ENCODE measurements at places on chromosomes 4 and X. TPM values are rescaled to one million over a fixed set of nuclear protein-coding genes. Genes with fewer than 3 reads are reported as not detected.

CT47B1 gene
- total RNA-seq = not detected

PRKX gene
- 123 TPM for total RNA-seq

TET2 gene
- 34.8 TPM for total RNA-seq

ABCE1 gene
- 62.1 TPM for total RNA-seq

TENM3 gene
- 49.3 TPM for total RNA-seq

UCP1 gene
- total RNA-seq = 0.41 TPM

CSAG3 gene
- 0.40 TPM for total RNA-seq

FAT4 gene
- total RNA-seq = 21.3 TPM

CXCL8 gene
- 3.3 TPM for total RNA-seq

HELT gene
- not detected for total RNA-seq

ITGB1BP2 gene
- total RNA-seq = 3.6 TPM

DRP2 gene
- total RNA-seq = 0.14 TPM

WAS gene
- total RNA-seq = 0.82 TPM

CSAG1 gene
- total RNA-seq = not detected

NWD2 gene
- total RNA-seq = 1.5 TPM

PAK3 gene
- total RNA-seq = 10.8 TPM

DDIT4L gene
- total RNA-seq = 5.7 TPM

FAM47A gene
- total RNA-seq = not detected

GABRE gene
- total RNA-seq = 9.9 TPM

RTL9 gene
- total RNA-seq = 0.39 TPM

GPC4 gene
- total RNA-seq = 69.0 TPM

NPY1R gene
- 6.6 TPM for total RNA-seq

IL2 gene
- total RNA-seq = not detected

GSX2 gene
- 5.6 TPM for total RNA-seq

HPGD gene
- total RNA-seq = 16.5 TPM

SHROOM2 gene
- total RNA-seq = 16.2 TPM

HTN1 gene
- not detected for total RNA-seq

SFRP2 gene
- total RNA-seq = 5.9 TPM

PRR32 gene
- total RNA-seq = not detected

CXXC4 gene
- total RNA-seq = 3.9 TPM

FABP2 gene
- total RNA-seq = 4.1 TPM

CYLC1 gene
- total RNA-seq = not detected

PRMT9 gene
- 12.5 TPM for total RNA-seq

All from type B pancreatic cell (in vitro differentiated cells).